Stimulated activated CD4-positive, alpha-beta T cell treated with anti-CD3 and anti-CD28 coated beads, Interleukin-4, amount 100 ng/mL, for 1 hour (primary cell): ENCODE measurements at places on chromosomes 6 and 20.

DNA sequence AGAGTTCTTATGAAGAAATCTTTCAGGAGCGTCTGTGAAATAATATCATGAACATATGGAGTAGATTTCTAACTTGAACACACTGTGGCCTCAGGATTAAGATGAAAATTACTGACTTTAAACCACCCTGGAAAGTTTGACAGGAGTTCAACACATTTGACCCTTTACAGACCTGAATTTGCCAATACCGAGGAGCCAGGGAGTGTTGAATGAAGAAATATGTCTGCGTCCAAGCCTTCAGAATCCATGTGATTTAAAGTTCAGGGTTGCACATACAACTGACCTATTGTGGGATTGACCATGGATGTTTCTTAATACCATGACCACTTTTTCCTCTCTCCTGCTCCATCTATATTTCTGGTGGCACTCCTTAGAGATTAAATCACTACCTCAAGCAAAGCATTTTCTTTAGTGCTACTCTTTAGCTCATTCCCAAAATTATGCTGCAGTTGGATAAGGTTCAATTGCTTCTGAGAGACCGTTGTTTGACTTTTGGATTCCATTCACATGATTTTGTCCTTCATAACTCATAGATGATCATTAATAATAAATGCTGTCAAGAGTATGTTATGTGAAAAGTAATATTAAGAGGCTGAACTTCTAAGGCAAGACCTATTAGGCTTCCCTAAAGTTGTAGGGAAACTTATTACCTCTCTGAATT lies 57.4 kb downstream of the PRL start:
- DNase-seq: no peak

GRCh38 chr6:24131751-24132150 lies 5.7 kb downstream of the NRSN1 start:
- DNase-seq: no peak

DNA sequence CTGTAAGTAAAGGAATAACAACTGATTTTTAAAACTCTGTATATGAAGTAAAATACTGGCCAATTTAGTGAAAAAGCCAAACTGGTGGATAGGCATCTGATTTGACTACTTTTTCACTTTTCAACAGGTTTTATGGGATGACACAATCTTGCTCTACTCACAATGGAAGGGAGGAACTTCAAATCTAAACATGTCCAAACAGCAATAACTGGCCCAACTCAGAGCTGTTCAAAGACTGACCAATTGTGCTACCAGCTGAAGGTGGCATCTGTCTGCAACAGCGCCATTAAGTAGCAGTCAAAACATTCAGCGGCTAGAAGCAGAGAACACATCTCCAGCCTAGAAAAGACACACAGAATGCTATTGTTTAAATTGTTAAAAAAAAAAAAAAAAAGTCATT lies 44.6 kb downstream of the SESN1 start:
- DNase-seq: no peak

GRCh38 chr6:140897804-140898573 lies 1234.7 kb upstream of the GJE1 start:
- no peak for DNase-seq

- DNase-seq: peak; percentile 28
These were observed 504 bp downstream of the B4GALT5 start for GRCh38 chr20:49712996-49713752.

DNA sequence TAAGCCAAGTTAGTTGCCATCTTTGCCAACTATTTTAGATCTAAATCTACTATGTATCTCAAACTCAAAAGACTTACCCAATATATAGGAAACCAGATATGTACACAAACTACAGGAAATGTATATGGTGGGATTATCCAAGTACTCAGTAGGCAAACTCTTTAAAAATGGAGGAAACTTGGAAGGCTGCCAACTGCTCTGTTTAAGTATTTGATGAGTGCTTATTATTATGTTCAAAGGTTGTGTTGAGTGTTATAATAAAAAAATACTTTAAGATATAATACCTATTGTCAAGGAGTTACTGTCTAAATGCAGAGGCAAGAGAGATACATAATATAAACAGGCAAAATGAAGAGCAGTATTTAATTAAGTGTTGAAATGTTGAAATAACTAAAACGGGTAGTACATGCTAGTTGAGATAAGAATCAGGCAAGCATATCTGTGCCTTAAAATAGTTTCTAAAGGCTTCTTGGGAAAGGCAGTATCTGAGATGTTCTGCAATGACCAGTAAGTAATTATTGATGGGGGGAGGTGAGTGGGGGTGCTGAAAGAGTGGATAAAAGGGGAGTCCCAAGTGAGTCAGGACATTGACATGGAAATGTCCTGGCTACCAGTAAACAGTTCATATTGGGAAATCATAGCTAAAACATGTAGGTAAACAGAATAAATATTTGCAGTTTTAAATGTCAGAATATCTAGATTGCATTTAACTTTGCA lies 6.5 kb upstream of the DST start:
- no peak for DNase-seq

DNA sequence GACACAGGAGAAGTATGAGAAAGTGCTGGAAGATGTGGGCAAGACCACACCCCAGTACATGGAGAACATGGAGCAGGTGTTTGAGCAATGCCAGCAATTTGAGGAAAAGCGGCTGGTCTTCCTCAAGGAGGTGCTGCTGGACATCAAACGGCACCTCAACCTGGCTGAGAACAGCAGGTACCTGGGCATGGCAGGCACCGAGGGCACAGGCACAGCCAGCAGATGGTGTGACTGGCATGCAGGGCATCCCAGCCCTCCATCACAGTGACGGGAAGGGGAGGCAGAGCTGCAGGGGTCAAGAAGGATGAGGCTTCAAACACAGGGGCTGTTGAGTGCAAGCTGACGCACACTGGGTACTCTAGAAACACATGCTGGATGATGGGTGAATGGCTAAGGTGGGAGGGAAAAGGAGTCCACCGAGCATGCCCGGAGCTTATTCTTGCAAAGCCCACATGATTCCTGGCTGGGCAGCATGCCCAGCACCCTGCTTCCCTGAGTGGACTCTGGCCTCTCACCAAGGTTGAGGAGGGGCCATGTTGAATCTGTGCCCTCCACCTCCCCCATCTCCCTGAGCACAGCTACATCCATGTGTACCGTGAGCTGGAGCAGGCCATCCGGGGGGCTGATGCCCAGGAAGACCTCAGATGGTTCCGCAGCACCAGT lies 26.3 kb downstream of the SPDEF start:
- no peak for DNase-seq

- no peak for DNase-seq
These were observed 334.7 kb upstream of the FLRT3 start for GRCh38 chr20:14672066-14672465.

DNA sequence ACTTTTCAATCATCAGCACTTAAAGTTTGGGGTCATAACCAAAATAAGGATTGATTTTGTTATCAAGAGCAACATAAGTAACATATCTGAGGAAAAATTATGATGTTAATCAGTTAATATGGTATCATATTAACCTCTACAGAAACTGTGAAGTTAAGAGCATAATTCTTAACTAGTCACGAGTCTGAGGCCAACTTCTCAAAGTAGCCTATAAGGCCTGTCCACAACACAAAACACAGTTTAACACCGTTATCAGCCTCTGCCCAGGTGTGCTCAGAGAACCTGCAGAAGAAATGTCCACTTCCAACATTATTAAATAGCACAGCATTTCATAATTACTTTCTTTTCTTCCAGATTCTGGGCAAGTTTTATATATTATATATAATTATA lies 1.1 kb downstream of the STX7 start:
- DNase-seq: no peak

DNA sequence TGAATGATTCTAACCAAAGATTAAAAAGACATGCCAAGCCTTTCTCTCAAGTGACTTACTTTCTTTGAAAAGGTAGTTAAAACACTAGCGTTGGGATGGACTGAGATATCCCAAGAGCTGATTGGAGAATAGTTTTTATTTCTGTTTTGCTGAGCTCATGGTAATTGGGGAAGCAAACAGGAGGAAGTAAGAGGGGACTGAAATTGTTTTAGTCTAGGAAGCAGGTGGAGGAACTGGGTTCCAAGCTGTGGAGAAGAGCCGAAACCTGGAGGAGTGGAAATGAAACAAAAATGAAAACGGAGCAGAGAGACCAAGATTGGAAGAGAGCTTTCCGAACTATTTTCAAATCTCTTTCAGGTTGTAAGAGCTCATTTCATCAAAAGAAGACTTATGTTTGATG lies 59.9 kb upstream of the TENT5A start:
- DNase-seq: no peak

- DNase-seq: no peak
These were observed 47.9 kb downstream of the BTBD3 start for GRCh38 chr20:11965602-11966001.

- DNase-seq: peak; percentile 68
These were observed 16.1 kb downstream of the BTN2A1 start for GRCh38 chr6:26473758-26474438.

GRCh38 chr6:119306396-119306968 lies 43.1 kb downstream of the MAN1A1 start:
- DNase-seq: no peak

GRCh38 chr20:63132715-63133471 lies 83.0 kb downstream of the YTHDF1 start:
- no peak for DNase-seq

DNA sequence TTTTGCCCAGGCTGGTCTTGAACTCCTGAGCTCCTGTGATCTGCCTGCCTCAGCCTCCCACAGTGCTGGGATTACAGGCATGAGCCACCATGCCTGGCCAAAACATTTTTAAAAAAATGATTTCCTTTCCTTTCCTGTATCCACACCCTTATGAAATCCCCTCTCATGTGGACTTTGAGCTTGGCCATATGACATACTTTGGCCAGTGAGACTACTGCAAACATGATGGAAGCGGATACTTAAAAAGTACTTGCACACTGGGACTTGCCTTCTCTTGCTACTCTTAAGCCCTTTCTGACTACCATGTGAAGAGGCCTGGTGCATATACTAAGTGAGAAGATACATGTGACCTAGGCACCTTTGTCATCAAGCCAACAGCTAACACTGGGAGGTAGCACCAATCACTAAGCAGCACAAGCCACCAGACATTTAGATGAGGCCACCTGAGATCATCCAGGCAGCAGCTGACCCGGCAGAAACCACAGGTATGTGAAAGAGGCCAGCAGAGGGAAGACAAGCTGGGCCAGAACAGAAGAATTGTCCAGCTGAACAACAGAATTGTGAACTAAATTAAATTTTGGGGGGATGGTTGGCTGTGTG lies 78.5 kb upstream of the HDAC2 start:
- no peak for DNase-seq

DNA sequence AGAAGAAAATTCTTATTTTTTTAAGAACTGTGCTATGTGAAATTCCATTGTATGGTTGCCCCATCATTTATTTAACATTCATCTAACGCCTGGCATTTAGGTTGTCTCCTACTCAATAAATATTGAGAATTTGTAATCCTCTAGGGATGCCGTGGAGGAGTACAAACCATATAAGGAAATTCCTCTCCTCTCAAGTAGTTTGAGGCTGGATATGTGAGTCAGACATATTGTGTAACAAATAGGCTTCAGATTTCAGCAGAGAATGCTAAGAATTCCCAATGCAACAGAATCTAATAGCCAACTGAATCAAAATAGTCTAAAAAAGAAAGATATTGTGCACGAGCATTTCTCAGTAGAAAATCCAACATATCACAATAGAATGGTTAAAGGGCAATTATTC lies 174.7 kb downstream of the OTOR start:
- DNase-seq: no peak

GRCh38 chr6:167238694-167239467 lies 52.2 kb upstream of the UNC93A start:
- no peak for DNase-seq

DNA sequence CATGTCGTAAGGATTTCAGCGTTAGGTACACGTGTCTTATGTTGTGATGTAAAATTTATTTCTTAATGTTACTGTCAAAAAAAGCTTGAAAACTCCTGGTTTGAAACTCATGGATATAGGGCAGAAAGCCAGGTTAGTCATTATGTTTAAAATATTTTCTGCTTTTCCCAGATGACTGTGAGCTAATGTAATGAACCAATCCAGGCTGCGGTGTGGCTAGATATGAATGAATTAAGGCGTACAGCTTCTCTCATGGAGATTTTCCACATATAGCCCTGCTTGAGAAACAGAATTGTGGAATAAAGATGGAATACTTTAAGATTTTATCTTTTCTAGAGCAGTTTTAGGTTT lies 80.3 kb upstream of the STMND1 start:
- no peak for DNase-seq

GRCh38 chr6:56434606-56435005 lies 187.2 kb upstream of the COL21A1 start:
- no peak for DNase-seq

- no peak for DNase-seq
These were observed 37.1 kb downstream of the KIF25 start for GRCh38 chr6:168034537-168034936.

DNA sequence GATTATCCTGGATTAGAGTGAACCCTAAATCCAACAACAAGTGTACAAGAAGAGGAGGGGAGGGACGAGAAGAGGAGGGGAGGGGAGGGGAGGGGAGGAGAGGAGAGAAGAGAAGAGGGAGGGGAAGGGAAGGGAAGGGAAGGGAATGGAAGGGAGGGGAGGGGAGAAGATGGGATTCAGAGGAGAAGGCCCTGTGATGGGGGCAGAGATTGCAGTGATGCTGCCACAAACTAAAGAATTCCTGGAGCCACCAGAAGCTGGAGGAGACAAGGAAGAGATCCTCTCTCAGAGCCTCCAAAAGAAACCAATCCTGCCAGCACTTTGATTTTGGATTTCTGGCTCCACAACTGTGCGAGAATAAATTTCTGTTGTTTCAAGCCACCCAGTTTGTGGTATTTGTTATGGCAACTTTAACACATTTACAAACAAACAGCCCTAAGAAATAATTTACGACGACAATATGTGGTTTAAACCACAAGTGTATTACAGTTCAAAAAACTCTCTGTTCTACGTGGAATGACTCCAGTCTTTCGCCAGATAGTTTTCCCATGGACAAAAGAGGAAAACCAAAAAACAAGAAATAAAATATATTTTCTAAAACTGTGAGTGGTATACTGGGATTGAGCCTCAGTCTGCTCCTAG lies 235.4 kb downstream of the HDGFL1 start:
- DNase-seq: no peak

- no peak for DNase-seq
These were observed 1.5 kb downstream of the TP53INP2 start for GRCh38 chr20:34705397-34706301.

- DNase-seq: no peak
These were observed 106.9 kb upstream of the CCDC28A start for GRCh38 chr6:138666636-138667035.

GRCh38 chr20:46709459-46710152 lies at the start of gene SLC2A10:
SLC2A10 (plus strand) TSS chr20:46709649; CDS start chr20:46709737, 88 bp downstream.
- no peak for DNase-seq
